ENCODE measurements at places on chromosomes 13 and 19.
A peak's percentile ranks its signal among the peaks of the same experiment; 100 is the strongest.

GRCh38 chr13:49323344-49323743 lies 75.6 kb downstream of the CDADC1 start:
- DNase-seq, result no peak

- DNase-seq, result peak; percentile 79
These were observed 67.2 kb downstream of the SPACA7 start for GRCh38 chr13:112443191-112443994.

- no peak for DNase-seq
These were observed 42.2 kb upstream of the MRI1 start for GRCh38 chr19:13722146-13722545.

DNA sequence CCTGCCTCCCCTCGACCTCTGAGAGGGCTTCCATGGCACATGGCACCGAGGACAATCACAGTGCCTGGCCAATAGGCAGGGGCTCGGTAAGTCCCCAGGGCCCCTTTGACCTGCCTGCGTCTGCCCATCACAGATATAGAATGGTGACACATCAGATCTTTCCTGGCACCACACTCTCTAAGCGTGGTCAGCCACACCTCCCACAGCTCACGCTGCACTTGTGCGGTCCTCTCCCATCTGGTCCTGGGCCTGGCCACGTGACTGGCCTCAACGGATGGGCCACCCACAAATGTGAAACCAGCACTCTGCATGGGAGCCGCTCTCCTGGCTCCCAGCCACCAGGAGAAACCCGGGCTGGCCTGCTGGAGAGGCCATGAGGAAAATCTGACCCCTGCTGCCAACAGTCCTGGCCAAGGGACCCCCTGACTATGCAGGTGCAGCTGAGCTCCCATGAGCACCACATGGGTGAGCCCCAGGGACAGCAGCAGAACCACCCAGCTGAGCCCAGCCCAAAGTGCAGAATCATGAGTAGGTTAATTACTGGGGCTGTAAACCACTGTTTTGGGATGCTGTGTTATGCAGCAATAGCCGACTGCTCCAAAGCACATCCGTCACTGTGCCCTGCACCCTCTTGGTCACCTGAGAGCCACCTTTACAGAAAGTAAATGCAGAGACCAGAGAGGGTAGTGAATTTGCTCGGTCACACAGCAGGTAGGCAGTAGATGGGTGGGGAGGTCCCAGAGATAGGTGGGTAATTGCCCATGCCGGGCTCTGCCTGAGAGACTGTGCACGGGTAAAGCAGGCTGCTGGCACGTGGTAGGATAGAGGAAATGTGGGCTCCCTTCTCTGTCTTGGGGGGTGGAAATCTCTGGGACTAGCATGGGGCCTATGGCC lies 9.7 kb upstream of the MEF2B start:
- no peak for DNase-seq

DNA sequence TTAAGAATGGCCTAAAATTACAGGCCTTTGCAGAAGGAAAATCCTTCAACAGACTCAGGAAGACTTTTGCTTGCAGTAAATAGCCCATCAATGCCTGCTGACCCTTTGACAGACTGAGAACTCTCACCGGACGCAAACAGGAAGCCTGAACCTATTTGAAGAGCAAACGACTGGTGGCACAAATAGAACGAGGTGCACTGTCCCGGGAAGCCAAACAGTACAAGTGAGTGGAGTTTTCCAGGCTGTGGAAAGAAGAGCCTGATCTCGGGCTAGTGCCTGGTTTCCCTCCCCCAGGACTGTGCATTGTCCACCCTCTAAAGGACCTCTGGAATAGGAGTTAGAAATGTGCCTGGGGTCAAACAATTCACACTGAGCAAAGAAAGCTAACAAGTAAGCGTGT lies 165.5 kb downstream of the FGF14 start:
- DNase-seq, result no peak

DNA sequence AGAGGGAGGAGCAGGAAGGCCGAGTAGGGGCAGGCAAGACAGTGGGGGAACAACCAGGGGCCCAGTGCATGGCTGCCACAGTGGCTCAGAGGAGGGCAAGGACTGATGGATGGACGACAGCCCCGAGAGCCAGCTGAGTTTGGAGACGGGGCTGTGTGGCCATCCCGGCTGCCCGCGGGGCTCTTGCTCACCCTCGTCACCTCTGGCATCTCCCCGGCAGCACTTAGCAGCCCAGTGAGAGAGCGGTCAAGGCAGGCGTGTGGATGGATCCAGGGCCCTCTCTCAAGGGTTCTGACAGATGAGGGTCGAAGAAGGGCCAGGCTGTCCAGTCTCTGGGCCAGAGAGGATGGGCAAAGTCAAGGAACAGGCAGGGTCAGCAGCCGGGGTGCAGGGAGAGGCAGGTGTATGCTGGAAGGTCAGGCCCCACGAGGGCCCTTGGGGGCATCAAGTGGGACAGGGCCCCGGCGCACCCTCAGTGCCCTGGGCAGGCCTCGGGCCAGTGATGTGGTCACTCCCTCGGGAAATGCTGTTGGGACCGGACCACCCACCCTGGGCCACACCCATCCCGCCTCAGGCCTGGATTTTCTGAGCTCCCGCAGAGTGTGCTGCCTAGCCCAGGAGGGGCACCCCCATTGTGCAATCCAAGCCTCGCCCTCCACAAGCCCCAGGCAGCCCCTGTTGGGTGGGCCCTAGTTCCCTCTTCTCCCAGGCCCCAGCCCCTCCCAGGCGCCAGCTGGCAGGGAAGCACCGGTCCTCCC lies 56.4 kb upstream of the TPM4 start:
- DNase-seq, result no peak

DNA sequence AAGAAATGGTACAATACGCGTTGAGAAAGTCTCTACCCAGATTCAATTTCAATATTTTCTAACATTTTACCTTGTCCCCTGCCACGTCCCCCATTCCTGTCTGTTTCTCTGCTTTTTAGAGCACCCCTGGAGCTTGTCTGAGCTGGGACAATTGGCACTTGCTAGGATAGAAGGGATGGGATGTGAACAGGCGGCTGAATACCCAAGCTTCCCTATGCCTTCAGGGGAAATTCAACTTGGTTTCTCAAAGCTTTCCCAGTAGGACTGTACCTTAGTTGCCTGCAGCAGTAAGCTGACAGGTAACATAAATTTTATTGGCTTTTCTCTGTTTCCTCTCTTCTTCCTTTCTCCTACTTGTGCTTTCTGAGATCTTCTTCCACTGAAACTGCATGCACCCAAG lies 1663.3 kb downstream of the EFNB2 start:
- no peak for DNase-seq

DNA sequence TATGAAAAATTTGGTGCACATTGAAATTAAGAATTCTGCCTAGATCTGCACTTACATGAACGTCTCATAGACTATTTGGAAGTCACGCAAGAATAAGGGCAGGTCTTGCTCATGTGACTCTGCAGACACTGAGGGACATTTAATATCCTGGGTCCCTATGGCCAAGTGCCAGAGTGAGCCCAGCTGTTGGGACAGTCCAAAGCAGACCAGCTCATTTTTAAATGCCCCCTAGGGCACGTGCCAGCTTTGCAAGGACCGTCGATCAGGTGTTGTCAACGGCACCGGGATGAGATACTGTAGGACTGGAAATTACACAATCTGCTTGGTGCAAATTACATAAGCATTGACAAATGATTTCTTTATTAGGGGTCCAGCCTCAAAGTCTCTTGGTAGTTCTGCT lies 293.6 kb downstream of the TEX29 start:
- no peak for DNase-seq

- DNase-seq, result no peak
These were observed 349.6 kb upstream of the PCDH20 start for GRCh38 chr13:61765181-61765742.

GRCh38 chr13:71524245-71524612 lies 342.8 kb downstream of the DACH1 start:
- DNase-seq, result no peak

DNA sequence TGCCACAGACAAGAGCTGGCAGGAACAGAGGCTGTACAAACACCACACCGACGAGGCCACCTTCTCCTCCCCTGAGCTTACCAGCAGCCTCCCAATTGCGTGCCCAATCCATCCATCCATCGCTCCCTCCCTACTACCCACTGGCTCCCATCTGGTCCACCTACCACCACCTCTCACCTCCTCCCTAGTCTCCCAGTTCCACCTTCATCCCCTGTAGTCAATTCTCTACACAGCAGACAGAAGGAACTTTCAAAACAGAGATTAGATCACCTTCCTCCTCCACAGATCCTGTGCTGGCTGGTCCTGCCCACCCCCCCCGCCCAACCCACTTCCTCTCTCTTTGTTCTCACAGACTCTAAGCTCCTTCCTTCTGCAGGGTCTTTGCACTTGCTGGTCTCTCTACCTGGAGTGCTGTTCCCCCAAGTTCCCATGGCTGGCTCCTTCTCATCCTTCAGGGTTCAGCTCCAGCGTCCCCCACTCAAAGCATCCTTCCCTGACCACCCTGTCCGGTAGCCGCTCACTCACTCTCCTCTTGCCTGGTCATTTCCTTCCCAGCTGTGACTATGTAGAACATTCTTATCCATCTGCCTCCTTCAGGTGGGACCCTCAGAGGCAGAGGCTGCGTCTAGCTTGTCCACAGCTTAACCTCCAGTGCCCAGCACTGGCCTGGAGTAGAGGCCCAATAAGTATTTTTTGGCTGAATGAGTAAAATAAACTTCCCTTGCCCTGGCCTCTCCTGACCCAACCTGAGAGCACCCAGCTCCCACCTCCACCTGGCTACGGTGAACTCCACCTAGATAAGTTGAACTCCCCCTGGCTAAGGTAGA lies 23.0 kb downstream of the PIN1 start:
- DNase-seq, result no peak

- no peak for DNase-seq
These were observed 36.7 kb upstream of the SLC46A3 start for GRCh38 chr13:28755546-28755870.

GRCh38 chr19:18562086-18562485 lies 4.4 kb downstream of the KXD1 start:
- DNase-seq, result no peak

- DNase-seq, result no peak
These were observed 62.7 kb downstream of the SLITRK1 start for GRCh38 chr13:83819611-83820010.

- no peak for DNase-seq
These were observed 35.9 kb upstream of the IGFL1 start for GRCh38 chr19:46193678-46194077.

DNA sequence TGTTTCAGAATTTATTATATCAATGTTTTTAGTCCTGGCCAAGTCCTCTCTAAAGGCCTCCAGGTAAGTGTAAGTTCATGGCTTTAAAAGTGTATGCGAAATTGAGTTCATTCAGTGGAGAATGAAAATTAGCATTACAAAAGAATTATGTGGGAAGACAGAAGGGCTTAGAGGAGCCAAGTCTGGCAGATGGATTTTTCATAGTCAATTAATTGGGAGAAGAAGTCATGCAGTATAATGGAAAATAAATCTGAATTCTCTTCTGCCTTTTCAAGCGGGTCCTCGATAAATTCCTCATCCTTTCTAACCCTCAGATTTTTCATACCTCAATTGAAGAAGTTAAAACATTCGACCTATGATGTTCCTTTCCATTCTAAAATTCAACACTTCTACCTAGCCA lies 394.2 kb downstream of the ITGBL1 start:
- no peak for DNase-seq

DNA sequence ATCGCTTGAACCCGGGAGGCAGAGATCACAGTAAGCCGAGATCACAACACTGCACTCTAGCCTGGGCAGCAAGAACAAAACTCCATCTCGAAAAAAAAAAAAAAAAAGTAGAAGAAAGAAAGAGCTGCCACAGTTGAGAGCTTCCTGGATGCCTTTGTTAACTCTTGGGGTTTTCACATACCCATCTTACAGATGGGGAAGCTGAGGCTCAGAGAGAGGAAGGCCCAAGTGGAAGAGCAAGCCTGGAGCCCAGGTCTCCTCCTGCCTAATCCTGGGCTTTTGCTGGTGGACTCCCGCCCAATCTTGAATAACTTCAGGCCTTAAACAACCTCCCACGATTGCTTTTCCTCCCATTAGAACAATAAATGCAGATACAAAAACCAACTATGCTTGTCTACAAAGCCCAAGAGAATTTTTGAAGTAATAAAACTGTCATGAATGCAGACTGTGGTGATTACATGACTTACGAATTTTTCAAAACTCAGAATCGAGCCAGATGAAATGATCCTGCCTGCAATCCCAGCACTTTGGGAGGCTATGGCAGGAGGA lies 41.7 kb downstream of the LTBP4 start:
- DNase-seq, result no peak

DNA sequence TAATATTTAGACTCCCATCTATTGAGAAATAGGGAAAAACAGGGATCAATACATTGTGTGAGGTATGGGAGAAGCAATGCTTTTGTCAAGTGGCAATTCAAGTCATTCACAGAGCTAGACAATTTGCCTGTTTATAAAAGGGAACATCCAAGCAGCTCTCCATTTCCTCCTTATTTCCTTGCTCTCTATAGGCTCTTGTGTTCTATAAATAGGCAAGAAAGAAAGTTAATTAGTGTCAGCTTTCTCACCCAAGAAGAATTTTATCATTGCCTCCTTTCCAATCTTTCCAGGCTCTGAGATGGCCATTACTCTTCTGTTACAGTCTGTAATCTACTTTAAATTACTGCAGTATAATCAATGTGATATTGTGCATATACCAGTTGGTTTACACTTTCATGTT lies 199.9 kb downstream of the LHFPL6 start:
- no peak for DNase-seq

GRCh38 chr13:114226699-114227323 lies 7.9 kb upstream of the CDC16 start:
- DNase-seq, result peak; percentile 94

- DNase-seq, result no peak
These were observed 18.0 kb downstream of the PAF1 start for GRCh38 chr19:39372941-39373340.

DNA sequence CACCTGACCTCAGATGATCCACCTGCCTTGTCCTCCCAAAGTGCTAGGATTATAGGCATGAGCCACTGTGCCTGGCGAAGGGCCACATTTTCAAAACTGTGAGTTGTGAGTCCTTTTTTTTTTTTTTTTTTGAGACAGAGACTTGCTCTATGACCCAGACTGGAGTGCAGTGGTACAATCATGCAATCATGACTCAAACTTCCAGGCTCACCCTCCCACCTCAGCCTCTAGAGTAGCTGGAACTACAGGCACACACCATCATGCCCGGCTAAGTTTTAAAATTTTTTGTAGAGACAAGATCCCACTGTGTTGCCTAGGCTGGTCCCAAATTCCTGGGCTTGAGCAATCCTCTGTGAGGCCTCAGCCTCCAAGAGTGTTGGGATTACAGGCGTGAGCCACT lies 3.8 kb upstream of the MYPOP start:
- no peak for DNase-seq

DNA sequence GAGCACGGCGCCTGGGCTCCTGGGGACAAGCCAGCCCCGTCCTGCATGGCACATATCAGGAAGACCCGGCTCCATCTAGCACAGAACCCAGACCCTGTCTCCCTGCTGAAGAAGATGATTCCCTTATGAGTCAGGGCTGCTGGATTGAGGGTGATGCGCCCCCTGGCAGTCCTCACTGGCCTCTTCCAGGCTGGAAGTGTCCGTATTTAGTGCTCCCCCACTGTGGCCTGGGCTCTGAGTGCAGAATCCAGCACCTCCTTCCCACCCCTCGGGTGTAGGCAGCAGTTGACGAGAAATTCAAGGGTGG lies 14.9 kb downstream of the COMP start:
- no peak for DNase-seq

- DNase-seq, result no peak
These were observed 2.6 kb upstream of the DOHH start for GRCh38 chr19:3503036-3503572.

- DNase-seq, result peak; percentile 95
These were observed 13.3 kb upstream of the ISYNA1 start for GRCh38 chr19:18450931-18451836.

Data from WTC11 (cell line).